ENCODE measurements at places on chromosomes 4 and X.

GRCh38 chrX:13760426-13760825, 25.9 kb downstream of the OFD1 start:
- no peak for DNase-seq

- peak; percentile 39 for DNase-seq
Measured at GRCh38 chr4:6019316-6020263, 1.4 kb upstream of the C4orf50 start.

- no peak for DNase-seq
Measured at GRCh38 chrX:116409219-116409618, 27.2 kb upstream of the SLC6A14 start.

DNA sequence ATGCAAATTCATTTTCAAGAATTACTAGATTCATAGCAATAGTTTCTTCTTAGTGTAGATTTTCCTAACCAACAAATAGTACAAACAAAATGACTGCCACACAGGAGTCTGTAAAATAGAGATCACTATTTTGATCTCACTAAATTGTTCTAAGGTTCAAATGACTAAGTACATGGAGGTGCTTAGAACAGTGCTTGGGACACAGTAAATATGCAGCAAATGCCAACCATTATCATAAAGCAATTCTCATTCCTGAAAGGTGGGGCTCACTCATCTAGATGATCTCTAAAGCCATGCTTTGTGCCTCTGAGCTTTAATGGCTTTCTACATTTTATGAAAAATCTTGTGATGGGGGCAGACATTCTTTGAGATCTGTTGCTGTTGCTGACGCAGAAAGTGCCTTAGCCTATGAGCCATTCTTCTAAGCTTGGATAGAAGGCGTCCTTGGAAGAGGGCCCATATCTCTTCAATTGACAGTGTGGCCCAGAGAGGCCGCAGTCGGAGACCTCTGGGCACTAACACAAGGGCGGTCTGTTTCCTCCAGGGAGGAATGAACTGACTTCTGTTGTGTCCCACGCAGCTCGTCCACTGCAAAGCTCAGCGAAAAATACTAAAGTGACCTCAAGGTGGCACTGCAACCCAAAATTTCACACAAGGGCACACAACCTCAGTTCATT, 23.5 kb downstream of the TLR10 start:
- peak; percentile 68 for DNase-seq

DNA sequence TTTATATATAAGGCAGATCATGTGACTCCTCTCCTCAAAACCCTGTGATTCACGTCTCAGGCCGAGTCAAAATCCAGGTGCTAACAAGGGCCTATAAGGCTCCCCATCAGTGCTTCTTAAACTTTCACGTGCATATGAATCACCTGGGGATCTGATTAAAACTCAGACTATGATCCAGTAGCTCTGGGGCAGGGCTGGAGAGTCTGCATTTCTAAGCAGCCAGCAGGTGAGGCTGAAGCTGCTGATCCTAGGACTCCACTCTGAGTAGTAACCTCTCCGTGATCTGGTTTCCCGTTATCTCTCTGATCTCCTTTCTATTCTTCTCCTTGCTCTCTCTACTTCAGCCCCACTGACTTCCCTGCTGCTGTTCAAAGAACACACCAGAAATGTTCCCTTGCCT, 252.4 kb upstream of the RPS6KA3 start:
- no peak for DNase-seq

GRCh38 chrX:46831765-46832327, 5.0 kb upstream of the RP2 start:
- no peak for DNase-seq

DNA sequence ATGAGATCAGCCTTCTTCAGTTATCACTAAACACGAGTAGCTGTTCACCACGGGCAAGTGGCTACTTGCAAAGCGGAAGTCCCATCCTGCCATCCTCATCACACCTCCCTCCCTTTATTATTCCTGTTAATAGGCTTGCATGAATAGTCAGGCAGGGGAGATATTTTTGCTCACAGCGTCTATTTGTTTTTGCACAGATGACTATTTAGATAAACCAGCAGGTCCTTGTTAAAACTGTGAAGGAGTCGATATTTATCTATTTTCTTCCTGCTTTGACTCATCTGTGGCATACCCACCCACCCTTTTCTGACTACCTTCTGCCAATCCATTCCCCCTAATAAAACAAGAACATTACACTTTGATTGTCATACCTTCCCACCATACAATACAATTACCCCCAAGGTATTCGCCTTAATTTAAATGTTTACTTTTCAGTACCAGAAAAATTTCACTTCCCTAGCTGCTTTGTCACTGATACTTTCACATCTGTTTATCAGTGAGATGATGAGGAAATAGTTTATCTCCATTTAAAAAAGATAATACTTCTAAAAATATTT, 96.6 kb upstream of the BANK1 start:
- no peak for DNase-seq

DNA sequence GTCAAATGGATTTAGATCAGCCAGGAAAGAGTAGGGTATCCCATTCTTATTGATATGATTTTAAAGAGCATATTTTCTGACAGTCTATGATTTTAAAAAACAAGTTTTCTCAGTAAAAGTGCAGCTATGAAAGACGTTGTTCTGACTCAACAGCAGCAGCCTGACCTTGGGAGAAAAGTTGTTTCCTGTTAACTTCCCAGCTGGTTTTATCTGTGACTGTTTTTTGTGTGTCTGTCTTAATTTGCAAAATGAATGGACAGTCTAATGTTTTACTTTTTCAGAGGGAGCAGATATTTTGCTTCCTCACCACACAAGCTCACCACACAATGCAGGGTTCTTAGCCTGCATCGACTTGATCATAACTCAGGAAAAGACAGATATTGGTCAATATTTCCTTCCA, 764 bp upstream of the MTHFD2L start:
- no peak for DNase-seq

DNA sequence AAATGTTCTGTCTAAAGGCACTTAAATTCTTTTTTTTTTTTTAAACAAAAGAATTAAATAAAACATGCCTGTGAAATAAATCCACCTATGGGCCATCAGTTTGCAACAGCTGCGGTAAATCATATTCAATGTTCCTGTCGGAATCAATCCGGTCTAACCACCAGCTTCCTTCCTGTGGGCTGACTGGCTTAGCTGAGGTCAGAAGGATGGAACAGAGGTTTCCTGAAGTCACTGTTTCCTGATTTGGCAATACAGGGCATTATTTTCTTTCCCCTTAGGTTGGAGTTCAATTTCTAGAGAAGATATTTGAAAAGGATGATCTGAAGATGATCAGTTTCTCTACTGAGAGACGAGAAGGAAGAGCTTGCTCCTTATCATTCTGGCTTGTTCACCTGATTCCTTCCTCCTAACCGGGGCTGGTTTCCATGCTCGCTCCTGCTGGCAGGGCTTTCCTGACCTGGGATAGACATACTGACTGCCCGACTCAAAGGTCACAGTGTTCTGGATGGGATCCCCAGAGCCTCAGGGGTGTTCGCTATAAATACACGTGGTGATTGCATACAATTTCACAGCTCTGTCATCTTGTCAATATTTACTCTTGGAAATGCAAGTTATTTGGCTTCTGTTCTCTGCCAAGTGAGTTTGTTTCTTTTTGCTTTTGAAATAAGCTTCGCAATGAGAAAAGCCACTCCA, 21.7 kb downstream of the PDLIM3 start:
- peak; percentile 6 for DNase-seq

GRCh38 chrX:109537324-109537665, 651 bp downstream of the NXT2 start:
- DNase-seq = no peak

DNA sequence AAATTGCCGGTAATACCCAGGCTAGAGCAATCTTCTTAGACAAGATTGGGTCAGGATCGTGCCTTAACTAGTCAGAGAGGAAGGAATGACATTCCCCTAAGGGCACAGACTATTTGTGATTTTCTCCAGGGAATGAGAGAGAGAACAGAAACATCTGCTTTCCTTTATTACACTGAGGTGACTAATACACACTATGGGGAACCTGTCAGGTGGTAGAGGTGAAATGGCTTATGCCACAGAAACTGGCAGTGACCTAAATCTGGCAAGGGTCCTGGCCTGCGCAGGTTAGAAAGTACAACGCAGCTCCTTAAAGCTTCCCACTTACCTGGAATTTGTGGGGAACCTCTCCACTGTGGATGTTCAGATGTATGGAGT, 16.6 kb upstream of the HPGD start:
- DNase-seq = no peak

- no peak for DNase-seq
Measured at GRCh38 chrX:15158350-15158735, 111.5 kb downstream of the ASB9 start.

DNA sequence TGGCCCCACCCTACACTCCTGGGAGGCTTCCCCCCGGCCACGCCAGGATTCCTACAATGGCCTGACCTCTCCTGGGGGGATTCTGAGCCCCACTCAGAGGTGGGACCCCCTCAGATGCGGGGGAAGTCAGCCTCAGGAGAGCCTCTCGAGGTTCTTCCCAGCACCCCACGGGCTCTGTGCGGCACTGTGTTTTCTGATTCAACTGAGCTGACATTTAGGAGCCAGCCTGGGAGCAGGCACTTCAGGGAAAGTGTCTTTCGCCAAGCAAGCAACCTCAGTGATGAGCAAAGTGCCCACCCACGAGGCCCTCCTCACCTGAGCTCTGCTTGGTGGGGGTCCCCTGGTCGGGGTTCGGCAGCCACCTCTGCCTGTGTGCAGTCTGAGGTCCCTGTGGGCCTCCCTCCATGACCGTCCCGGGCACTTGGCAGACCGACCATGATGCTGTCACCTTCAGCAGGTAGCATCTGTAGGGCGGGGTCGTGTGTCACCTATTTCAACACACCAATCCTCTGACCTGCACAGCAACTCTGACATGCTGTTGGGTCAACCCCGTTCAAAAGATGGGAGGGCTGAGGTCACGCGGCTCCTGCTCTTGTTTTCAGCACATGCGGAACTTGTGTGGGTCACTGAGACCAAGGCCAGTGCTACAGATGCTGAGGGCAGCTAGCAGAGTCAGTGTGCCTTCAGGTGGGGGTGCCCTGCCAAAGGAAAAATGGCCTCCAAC, 46.2 kb downstream of the ADRA2C start:
- no peak for DNase-seq

DNA sequence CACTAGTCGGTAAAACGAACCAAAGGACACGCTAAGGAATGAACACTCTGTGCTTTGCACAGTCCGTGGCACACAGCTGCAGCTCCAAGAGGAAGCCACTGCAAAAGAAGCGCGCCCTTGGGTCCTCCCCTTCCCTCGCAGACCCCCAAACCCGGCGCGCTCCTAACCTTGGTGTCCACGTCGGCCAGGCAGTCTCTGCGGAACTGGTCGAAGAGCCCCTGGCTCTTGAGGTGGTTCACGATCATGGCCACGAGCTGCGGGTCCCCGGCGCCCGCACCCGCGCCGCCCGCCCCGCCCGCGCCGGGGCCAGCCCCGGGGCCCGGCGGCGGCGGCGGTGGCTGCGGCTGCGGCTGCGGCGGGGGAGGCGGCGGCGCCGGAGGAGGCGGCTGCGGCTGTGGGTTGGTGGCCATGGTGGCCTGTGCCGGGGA, 333 bp downstream of the BOD1L1 start:
- peak; percentile 40 for DNase-seq

- DNase-seq = no peak
Measured at GRCh38 chr4:5885733-5886132, 7.2 kb downstream of the CRMP1 start.

DNA sequence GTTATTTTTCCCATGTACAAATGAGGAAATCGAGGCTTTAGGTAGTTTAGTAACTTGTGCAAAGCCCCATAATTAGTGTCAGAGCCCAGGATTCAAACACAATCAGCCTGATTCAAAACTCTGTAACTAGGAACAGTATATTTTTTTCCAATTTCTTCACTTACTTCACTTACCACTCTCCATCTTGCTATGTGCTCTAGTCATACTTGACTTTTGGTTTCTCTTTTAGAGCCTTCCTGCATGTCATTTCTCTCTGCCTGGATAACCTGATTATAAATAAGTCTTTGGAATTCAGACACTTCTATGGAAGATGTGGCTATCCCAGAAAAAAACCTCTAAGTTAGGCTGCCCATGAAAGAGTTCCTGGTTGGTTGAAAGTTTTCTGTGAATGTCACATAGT, 22.2 kb downstream of the SATL1 start:
- DNase-seq = no peak

DNA sequence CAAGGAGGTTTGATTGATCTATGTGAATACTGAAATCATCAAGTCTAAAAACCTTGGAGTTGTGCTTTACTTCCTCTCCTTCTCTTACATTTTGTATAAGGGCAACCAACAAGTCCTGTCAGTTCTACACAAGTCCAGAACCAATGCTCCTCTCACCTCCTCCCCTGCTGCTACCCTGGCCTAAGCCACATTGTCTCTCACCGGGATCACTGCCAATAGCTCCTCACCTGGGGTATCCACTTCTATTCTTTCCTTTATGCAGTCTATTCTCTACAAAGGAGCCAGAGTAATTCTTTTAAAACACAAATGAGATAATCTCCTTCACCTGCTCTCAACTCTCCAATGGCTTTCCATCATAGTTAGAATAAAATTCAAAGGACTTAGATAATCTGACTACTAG, 13.3 kb upstream of the ARHGEF6 start:
- DNase-seq = no peak

DNA sequence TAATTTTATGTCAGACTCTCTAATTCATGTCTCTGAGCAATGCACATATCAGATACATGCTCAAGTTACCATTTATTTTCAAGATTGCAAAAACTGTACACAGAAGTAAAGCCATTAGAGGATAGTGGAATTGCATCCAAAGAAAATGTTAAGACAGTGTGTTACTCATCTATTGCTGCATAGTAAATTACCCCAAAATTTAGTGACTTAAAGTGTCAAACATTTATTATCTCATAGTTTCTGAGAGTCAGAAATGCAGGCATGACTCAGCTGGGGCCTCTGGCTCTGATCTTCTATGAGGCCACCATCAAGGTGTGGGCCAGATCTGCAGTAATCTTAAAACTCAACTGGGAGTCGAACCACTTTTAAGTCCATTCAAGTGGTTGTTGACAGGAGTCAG, 275.2 kb downstream of the QDPR start:
- no peak for DNase-seq

DNA sequence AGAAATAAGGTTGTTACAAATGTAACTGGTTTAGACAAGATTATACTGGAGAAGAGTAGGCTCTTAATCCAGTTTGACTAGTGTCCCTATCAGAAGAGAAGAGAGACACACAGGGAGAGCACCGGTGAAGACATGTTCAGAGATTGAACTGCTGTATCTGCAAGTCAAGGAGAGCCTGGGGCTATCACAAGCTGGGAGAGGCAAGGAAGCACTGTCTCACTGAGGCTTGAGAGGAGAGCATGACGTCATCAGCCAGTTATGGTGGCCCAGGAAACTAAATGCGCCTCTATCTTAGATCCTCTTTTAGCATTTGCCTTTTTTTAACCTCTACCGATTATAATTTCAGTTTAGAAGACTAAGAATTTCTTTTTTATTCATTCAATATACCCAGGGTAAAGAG, 583.4 kb downstream of the TRAM1L1 start:
- DNase-seq = no peak

All from activated naive CD8-positive, alpha-beta T cell treated with anti-CD3 and anti-CD28 coated beads, Interleukin-2, amount 50 U/mL, for 24 hours (primary cell).